Activated CD8-positive, alpha-beta memory T cell treated with anti-CD3 and anti-CD28 coated beads, Interleukin-2, amount 10 ng/mL, durations not matched to agents 7 days and 5 days (primary cell): ENCODE measurements at places on chromosomes 5 and 9. TPM values are rescaled to one million over a fixed set of nuclear protein-coding genes. Genes with fewer than 3 reads are reported as not detected.

GRCh38 chr5:134464988-134465815, 53.5 kb upstream of the CDKN2AIPNL start:
- H3K27ac ChIP-seq = peak overlapping the region; percentile 83
- H3K4me1 ChIP-seq = peaks cover 14% of the 10 kb centered on the region
- no peaks in the 10 kb centered on the region for H3K27me3 ChIP-seq
- no peaks in the 10 kb centered on the region for H3K36me3 ChIP-seq

DNA sequence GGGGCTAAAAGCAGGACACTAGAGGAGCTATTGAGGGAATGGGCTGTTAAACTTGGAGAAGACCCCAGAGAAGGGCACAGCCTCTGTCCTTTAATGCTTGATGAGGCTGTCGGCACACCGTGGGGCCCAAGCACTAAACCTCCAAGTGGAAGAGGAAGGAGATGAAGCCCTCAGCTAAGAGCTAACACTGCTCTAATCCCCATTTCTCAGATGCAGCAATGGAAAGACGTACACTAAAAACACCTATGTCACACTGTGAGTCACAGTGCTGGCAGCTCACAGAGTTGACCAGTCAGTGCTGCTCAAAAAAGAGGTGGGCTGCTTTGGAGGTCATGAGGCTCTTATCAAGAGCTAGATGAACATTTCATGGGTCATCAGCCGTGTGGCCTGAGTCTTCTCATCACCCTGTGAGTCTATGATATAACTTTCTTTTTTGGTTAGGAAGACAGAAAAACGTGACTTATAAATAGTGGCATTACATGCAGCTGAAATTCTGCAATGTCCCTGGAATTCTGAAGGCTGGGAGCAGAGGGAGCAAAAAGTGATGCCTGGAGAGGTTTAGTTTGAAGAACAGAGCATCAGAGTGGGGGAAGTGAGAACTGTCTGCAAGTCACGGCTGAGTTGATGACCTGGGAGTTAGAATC, 21.5 kb downstream of the TNFSF8 start:
- no peaks in the 10 kb centered on the region for H3K27me3 ChIP-seq
- peaks cover 63% of the 10 kb centered on the region for H3K4me1 ChIP-seq
- H3K27ac ChIP-seq = peak overlapping the region; percentile 89
- H3K36me3 ChIP-seq = peaks cover 70% of the 10 kb centered on the region
- DNase-seq = peak; percentile 64
- peak overlapping the region; percentile 25 for H3K4me3 ChIP-seq

GRCh38 chr5:149990518-149991376, 9.7 kb downstream of the TIGD6 start:
- no peaks in the 10 kb centered on the region for H3K27me3 ChIP-seq
- peaks cover 3% of the 10 kb centered on the region for H3K4me1 ChIP-seq
- H3K4me3 ChIP-seq = no peak overlapping the region
- no peak overlapping the region for H3K27ac ChIP-seq
- peak; percentile 80 for DNase-seq
- no peaks in the 10 kb centered on the region for H3K36me3 ChIP-seq

DNA sequence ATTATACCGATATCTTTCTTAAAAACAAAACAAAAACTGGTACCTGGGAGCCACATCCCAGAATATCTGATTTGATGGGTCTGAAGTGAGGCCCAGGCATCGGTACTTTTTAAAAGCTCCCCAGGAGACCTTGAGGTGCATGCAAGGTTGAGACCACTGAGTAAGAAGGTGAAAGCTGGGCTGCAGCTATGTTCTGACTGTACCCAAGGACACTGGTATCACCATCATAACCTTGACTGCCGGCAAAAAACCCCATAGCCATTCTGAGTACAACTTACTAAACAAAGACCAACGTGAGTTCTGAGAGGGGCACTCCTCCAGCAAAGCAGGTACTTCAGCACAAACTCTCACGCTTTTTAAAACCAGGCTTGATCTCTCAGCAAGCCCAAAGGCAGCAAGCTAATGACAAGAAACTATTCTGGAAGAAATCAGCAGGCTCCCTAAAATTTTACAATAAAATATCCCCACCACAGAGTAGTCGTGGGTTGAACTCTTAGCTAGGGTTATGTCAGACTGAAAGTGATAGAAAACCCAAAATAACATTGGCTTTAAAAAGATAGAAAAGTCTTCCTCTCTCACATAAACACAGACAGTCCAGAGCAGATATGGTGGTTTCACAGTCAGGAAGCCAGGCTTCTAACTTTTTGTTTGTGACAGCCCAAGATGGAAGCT, 263.9 kb downstream of the SAXO1 start:
- H3K27me3 ChIP-seq = peaks cover 8% of the 10 kb centered on the region
- H3K27ac ChIP-seq = no peak overlapping the region
- no peak overlapping the region for H3K4me3 ChIP-seq
- H3K36me3 ChIP-seq = no peaks in the 10 kb centered on the region
- no peaks in the 10 kb centered on the region for H3K4me1 ChIP-seq

DNA sequence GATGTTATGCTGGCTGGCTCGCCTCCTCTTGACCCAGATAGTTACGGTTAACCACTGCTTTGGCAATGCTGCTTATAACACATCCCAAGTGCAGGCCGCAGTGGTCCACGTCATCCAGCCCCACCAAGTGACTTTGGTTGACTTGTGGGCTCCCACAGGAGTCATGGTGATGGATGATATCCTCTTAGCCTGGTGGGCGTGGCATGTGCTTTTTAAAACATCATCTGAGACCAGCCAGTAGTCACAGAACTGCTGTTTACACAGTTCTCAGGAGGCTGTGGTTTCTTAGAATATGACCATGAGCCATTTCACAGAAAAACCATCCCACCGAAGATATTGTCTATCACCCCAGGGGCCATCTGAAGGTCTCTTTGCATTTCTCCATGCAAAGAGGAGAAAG, 216.9 kb downstream of the SH3GL2 start:
- no peaks in the 10 kb centered on the region for H3K36me3 ChIP-seq
- H3K4me3 ChIP-seq = no peak overlapping the region
- DNase-seq = no peak
- H3K27me3 ChIP-seq = no peaks in the 10 kb centered on the region

- H3K4me3 ChIP-seq = no peak overlapping the region
- no peaks in the 10 kb centered on the region for H3K27me3 ChIP-seq
- DNase-seq = no peak
- no peaks in the 10 kb centered on the region for H3K4me1 ChIP-seq
Observed at GRCh38 chr5:167152561-167152960, 1138.9 kb upstream of the WWC1 start.

GRCh38 chr5:95804736-95805539, 17.6 kb downstream of the GLRX start:
- H3K27ac ChIP-seq = no peak overlapping the region
- H3K4me3 ChIP-seq = no peak overlapping the region
- peaks cover 23% of the 10 kb centered on the region for H3K4me1 ChIP-seq
- H3K27me3 ChIP-seq = no peaks in the 10 kb centered on the region

GRCh38 chr5:14489643-14490042, 91.9 kb upstream of the OTULINL start:
- H3K36me3 ChIP-seq = peaks cover 9% of the 10 kb centered on the region
- DNase-seq = no peak
- no peaks in the 10 kb centered on the region for H3K27me3 ChIP-seq

DNA sequence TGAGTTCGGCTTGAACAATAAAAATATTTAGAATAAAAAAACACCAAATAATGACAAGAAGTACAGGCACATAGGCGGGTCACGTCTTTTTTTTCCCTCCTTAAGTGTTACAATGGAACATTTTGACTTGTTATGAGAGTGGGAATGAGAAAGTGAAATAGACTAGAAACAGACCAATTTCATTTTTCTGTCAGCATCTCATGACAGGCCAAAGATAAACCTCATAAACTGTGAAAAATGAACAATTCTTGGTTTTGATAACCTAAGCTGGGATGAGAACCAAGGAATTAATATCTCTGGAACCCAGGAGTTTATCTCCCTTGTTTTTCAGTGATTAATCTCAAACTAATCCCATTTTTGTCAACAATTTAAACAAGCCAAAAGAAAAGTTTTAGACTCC, 299.5 kb downstream of the SLIT3 start:
- no peak for DNase-seq
- no peaks in the 10 kb centered on the region for H3K36me3 ChIP-seq
- no peak overlapping the region for H3K4me3 ChIP-seq
- peaks cover 9% of the 10 kb centered on the region for H3K27me3 ChIP-seq

- no peaks in the 10 kb centered on the region for H3K36me3 ChIP-seq
- DNase-seq = no peak
Observed at GRCh38 chr9:136605988-136606660, 56.6 kb upstream of the EGFL7 start.

SH3GL2 gene
- not detected for total RNA-seq

PCDHB8 gene
- total RNA-seq = not detected

GABRB2 gene
- not detected for total RNA-seq

JAKMIP2 gene
- 5.2 TPM for total RNA-seq

FAM151B gene
- total RNA-seq = 0.12 TPM

MED22 gene
- total RNA-seq = 35.9 TPM
